Activated T-helper 1 cell treated with anti-CD3 and anti-CD28 coated beads, Interleukin-2, amount 50 U/mL, for 16 hours (primary cell): ENCODE measurements at places on chromosomes 7 and 10.

- DNase-seq: no peak
These were observed 83.8 kb downstream of the BMS1 start for GRCh38 chr10:42866115-42866995.

DNA sequence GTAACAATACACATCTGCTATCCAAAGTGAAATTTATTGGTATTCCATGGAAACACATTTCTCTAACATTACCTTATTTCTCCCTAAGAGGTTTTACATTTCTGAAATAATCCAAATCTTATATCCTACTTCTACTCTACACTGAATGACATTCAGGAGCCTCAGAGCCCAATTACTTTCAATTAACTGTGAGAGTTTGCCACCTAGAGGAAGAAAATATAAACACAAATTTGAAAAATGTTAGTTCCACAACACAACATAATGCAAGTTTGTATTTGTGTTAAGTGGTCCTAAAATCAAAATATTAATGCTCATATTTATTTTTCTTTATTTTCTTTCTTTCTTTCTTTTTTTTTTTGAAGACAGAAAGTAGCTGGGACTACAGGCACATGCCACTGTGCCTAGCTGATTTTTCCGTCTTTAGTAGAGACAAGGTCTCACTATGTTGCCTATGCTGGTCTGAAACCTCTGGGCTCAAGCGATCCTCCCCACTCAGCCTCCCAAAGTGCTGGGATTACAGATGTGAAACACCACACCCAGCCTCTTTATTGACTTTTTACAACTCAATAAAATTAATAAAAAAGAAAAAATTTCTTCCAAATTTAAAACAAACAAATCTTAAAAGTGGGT, 46.0 kb downstream of the ATAD1 start:
- no peak for DNase-seq

DNA sequence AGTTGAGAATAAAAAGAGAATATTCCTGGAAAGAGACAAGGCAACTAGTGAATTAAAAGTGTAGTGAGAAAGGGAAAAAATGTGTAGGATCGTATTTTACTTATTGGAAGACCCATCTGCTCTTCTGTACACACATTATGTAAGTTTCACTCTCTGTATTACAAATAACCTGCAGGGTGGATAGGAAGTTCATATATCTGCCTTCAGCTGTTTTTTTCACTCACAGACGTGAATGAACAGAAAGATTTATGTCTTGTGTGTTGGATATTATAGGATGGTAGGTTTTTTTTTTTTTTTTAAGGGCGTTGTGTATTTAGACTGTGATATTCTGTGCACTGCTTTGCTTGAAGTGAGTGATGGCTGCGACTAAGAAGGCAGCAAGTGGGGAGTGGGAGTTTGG, 266.5 kb downstream of the AUTS2 start:
- DNase-seq: no peak

GRCh38 chr7:151240942-151241754, 7.3 kb downstream of the SMARCD3 start:
- no peak for DNase-seq

- no peak for DNase-seq
These were observed 3.4 kb upstream of the CHST12 start for GRCh38 chr7:2399848-2400587.

DNA sequence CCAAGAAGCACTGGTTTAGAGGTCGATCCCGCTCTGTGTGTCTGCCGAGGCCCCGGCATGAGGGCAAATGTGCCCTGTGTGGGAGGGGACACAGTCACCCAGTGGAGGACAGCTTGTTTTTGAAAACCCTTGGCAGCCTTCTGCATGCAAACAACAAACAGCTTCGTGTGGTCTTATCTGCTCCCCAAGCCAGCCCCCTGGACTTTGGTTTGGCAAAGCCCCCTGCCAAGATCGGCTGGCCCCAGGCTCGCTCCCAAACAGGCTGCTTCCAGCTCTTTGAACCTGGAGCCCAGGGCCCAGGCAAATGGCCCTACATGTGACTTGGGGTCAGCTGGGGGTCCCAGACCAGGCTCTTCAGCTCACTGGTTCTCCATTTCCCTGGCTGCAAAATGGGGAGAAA, 2.9 kb downstream of the ELN start:
- no peak for DNase-seq

DNA sequence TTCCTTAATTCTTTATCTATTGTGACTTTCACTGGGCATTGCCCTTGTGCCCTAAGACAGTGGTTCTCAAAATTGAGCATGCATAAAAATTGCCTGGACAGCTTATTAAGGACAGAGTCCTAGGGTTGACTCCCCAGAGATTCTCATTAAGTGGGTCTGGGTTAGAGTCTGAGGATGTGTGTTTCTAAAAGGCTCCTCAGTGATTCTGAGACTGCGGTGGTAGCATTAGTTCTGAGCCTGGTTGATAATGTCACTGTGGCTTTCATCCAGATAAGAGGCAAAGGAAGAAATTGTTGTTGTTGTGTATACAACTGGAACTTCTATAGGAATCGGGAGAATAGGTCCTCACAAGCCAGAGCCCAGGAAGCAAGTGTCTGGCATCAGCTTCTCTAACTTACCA, 1.3 kb downstream of the IFIT2 start:
- no peak for DNase-seq

- no peak for DNase-seq
These were observed 171.7 kb downstream of the FAM107B start for GRCh38 chr10:14602807-14603533.

GRCh38 chr7:7609330-7609729, 31.2 kb upstream of the UMAD1 start:
- no peak for DNase-seq

- no peak for DNase-seq
These were observed 20.0 kb downstream of the WNT8B start for GRCh38 chr10:100482834-100483185.

DNA sequence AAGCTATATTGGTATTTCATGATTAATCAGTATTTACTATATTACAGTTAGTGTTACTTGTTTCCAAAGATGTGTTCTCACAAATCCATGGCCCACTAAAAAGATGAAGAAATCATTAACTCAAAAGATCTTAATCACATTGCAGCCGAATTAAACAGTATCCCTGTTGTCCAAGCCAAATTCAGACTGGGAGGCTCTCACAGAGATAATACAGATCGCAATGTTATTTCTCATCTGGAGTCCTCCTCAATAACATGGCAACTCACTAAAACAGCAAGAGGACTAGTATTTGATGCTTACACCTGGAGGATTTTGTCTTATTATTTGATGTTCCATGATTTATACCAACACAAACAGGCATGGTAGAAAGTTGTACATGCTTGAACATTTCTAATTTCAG, 23.4 kb downstream of the CYP51A1 start:
- no peak for DNase-seq

- DNase-seq: no peak
These were observed 37.3 kb upstream of the TMEM248 start for GRCh38 chr7:66883716-66884115.

DNA sequence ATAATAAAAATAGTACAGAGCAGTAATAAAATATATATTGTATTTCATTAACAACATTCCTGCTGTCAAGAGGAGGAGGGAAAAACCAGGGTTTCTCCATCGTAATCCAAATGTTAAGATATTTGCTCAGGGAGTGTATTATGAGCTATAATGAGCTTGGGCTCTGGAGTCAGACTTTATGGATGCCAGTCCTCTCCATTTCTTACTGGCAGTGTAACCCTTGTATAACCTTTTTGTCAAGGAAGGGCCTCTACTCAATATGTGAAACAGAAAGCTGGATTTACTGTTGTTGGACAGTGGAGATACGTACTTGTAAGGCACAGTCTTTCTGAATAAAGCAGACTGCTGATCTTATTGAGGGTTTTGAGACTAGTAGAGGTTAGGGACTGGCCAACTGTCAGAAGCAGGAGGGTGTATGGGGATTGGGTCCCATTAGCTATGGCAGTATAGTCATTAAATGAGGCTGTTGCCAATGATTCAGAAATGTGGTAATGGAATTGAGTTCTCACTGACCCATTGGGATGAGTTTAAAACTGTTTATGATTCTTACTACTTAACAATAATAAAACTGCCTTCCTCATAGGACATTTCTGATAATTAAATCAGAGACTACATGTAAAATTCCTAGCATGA, 56.5 kb downstream of the ZNF277 start:
- no peak for DNase-seq

- no peak for DNase-seq
These were observed 24.2 kb downstream of the CRTAC1 start for GRCh38 chr10:98006266-98006665.

GRCh38 chr10:95459446-95460045, 101.6 kb downstream of the SORBS1 start:
- DNase-seq: no peak

DNA sequence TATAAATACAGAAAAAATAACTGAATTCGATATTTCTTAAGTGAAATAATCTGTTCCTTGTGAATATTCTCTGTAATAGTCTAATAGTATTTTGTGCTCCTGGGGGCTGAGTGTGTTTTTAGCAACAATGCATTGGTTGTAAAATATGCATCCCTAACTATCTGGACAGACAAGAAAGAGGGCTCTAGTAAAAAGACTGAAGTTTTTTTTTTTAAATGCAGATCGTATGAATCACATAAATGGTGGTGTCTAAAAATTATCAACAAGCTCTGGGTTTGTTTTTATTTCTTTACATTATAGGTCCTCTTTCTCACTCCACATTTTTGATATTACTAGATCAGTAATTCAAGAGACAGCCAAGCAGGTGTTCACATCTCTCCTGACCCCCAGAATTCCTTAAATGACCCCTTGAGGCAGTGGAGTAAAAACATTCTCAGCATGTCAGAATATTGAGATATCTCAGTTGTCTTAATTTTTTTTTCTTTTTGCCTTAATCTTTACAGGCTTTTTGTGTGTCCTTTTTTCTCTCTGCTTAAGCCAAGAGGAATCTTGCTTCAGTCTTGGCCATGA, 18.2 kb downstream of the ARID5B start:
- DNase-seq: no peak

DNA sequence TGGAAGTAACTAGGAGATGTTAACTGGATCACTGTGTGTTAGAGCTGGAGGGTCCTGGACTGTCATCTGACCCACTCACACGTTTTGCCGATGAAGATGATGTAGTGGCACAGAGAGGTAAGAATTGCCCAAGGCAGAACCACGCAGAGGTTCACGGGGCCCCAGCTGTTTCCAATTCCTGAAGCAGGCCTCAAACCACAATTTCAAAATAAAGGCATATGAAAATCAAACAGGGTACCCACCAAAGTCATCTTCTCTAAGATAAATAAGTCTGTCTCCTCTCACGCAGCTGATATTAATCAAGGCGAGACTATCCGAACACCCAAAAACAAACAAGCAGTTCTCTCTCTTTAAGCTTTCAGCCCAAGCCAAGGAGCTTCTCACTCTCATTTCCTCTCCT, 113.3 kb upstream of the JCAD start:
- no peak for DNase-seq
